ENCODE measurements at places on chromosomes 5 and 9.

- DNase-seq = no peak
These were observed 131.9 kb downstream of the UGCG start for GRCh38 chr9:112028242-112029221.

- no peak for DNase-seq
These were observed 246.0 kb upstream of the KIF2A start for GRCh38 chr5:62059960-62060359.

DNA sequence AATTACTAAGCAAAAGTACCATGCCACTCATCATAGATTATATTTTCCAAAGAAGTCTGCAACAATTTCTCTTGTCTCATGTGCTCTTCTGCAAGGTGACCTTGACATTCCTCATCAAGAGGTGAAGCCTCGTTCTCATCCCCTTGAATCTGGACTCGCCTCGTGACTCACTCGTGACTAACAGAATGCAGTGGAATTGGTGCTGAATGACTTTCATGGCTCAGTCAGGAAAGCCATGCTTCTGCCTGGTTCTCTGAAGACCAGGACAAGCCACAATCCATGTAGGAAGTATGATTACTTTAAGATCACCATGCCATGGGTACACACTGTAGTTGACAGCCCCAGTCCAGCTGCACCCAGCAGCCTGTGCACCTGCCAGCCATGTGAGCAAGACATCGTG lies 335.8 kb downstream of the GADD45G start:
- no peak for DNase-seq

GRCh38 chr9:122821278-122821943 lies 7.0 kb downstream of the PDCL start:
- DNase-seq = no peak

DNA sequence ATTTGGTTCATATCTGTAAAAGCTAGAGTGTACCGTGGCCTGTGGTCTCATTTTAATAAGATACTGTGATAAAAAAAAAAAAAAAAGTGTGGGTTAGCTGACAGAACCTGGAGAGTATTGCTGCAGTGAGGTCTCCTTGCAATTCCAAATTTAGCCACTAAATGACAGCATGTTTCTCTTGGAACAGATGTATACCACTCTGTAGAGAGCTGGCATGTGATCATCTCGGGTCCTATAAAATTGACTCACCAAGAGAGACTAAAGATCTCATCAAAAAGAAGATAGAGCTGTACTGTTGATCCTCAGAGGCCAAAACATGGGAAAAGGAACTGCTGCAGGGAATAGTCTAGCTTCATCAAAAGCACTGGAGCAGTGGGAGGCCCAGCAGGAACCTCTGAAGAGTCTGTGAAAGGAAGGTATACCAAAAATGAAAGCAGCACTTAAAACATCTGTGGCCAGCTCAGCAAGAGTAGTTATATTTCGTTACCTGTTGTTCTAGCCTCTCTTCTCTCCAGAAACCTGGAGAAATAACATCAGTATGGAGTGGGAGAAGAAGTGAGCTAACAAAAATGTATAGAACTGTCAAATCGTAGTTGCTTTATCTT lies 826.8 kb downstream of the EFNA5 start:
- DNase-seq = no peak

GRCh38 chr5:179615203-179615602 lies 8.3 kb downstream of the HNRNPH1 start:
- DNase-seq = no peak

GRCh38 chr5:99089822-99090549 lies 161.2 kb upstream of the CHD1 start:
- no peak for DNase-seq

- DNase-seq = no peak
These were observed 7.1 kb downstream of the RXRA start for GRCh38 chr9:134333234-134333873.

GRCh38 chr5:44028226-44028625 lies 361.0 kb downstream of the FGF10 start:
- DNase-seq = no peak

GRCh38 chr9:78775696-78776295 lies 478.9 kb downstream of the PSAT1 start:
- no peak for DNase-seq

GRCh38 chr5:156907667-156908066 lies 55.4 kb downstream of the TIMD4 start:
- no peak for DNase-seq

DNA sequence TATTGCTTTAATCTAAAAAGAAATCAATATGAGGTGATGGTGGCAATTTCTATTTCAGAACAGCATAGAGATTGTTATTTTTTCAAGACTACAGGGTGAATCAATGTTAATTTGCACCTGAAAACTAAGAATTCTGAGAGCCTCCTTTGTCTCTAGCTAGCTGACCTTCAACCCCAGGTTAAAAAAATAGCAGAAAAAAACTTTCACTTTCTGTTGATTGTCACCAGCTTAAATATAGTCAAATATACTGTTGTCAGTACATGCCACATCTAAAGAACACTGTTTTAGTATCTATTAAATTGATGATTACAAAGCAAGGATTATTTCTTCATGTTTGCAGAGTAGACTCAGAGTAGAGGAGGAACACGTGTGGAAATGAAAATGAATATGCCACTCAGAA lies 1371.4 kb downstream of the MAT2B start:
- no peak for DNase-seq

Data from NCI-H2081 treated with DMSO at 0.1 percent for 48 hours (cell line).